ENCODE measurements at places on chromosomes 11 and 22.
A peak's percentile ranks its signal among the peaks of the same experiment; 100 is the strongest.

DNA sequence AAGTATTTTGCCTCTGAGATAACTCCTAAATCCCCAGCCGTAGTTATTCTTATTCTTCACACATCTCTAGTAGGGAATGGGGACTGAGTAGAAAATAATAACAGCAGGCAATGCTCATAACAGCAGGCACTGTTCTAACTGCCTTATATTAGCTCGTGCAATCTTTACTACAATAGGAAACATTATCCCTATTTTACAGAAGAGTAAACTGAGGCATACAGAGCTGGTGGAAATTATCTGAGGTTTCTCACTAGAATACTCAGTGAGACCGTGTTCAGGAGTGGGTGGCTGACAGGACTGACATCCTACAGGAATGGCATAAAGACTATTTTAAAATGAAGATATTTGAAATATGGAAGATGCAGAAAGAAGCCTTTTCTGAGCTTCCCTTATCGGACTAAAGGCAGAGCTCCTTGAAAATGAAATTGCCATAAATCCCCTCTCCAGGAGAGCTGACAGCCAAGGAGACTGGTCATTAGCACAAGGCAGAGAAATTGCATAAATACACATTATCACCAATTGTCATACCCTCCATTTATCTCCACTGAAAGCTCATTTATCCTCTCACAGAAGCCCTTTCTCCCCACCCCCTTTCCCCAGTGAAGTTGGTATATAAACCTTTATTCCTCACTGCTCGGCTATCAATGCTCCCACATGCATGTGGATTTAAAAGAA, 93.9 kb downstream of the RASSF10 start:
- DNase-seq = no peak

DNA sequence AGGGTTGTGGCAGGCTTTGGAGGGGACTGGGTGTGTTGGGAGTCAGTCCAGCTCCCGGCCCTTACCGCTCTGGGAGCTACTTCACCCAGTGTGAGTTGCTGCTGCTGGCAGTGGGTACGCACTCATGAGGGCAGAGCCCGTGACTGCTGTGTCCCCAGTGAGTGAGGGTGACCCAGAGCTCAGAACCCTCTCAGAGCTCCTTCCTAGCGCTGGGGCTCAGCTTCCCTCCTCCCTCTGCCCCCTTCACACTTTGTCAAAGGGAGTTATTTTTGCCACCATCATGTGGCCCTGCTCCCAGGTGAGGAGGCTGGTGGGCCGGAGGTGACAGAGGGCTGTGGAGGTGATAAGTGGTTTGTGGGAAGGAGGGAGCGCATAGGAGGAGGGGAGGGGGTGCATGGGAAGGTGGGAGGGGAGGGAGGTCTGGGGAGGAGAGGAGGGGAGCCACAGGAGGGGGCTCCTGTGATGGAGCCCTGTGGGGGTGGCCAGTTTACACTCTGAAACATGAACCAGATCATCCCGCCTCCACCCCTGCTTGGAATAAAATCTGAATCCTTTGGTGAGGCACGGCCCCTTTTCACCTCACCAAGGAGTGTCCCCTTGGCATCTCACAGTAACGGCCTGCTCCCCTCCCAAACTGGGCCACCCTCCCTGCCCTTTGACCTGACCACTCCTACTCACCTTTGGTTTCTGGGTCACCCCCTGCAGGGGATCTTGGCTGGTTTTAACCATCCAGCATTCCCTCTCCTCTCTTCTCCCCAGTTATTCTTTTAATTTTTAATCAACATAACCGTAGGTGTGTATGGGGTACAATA, 9.9 kb downstream of the NDUFV1 start:
- no peak for DNase-seq

DNA sequence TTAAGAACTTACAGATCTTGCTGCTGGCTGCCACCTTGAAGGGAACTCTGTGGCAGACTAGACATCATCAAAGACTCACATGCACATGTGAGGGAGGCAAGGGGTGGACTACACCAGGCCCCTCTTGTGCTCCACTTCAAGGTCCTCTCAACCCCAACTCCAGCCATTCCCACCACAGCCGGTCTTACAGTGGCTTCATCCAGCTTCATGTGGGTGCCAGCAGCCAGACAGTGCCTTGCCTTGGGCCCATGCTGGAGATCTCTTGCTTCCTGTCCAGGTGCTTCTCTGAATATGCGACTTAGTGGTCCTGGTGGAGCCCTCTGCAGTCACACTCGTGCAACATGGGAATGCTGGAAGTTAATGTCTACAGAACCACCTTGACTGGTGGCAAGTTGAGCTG, 44.6 kb upstream of the WNT7B start:
- DNase-seq = no peak

GRCh38 chr11:32881286-32881685, 11.3 kb upstream of the QSER1 start:
- DNase-seq = no peak

- no peak for DNase-seq
Measured at GRCh38 chr11:119188887-119189286, 3.6 kb downstream of the NHERF4 start.

- no peak for DNase-seq
Measured at GRCh38 chr11:111418436-111418787, 39.3 kb upstream of the POU2AF1 start.

DNA sequence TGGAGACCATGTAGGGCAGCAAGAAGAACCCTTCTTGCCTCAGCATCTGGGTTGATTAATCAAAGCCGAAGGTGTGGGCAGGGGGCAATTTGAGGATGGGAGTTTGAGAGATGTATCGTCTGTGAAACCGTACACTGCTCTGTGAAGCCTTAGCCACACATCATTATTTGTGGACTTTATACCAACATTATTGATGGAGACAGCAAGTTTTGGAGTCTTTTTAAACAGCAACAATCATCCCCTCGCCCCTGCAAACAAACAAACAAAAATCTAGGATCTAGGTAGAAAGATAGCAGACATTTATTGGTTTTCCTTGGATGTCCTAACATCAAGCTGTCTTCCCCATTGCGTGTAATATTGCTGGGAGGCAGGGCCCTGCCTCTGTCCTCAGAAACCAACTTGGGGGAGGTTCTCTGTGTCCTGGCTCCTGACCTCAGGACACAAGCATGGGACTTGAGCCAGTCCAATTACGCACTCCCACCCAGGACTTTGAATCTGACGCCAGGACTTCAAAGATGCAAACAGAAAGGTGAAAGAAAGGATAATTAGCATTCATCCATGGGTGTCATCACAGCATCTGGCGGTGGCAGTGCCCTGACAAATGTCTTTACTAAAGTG, 61.6 kb upstream of the PLET1 start:
- no peak for DNase-seq

- DNase-seq = no peak
Measured at GRCh38 chr11:10328314-10329098, 23.6 kb downstream of the ADM start.

DNA sequence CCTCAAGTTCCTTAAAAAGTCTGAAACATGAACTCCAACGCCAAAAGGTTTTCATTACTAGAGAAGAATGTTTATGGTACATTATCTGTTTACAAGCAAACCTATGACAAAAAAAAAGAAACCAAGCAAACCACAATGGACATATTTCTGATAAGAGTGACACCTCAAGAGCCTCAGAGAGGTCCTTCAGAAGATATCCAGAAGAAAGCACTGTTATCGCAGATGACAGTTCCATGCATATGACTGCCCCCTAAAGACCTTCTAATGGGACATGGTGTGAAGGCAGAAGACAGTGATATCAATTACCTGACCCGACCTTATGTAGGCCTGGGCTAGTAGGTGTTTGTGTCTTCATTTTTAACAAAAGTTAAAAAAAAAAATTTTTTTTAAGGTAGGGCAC, 3.1 kb downstream of the HDHD5 start:
- no peak for DNase-seq

GRCh38 chr11:107675902-107676301, 36.0 kb downstream of the SLN start:
- no peak for DNase-seq

- no peak for DNase-seq
Measured at GRCh38 chr11:58647866-58648265, 25.4 kb downstream of the CNTF start.

DNA sequence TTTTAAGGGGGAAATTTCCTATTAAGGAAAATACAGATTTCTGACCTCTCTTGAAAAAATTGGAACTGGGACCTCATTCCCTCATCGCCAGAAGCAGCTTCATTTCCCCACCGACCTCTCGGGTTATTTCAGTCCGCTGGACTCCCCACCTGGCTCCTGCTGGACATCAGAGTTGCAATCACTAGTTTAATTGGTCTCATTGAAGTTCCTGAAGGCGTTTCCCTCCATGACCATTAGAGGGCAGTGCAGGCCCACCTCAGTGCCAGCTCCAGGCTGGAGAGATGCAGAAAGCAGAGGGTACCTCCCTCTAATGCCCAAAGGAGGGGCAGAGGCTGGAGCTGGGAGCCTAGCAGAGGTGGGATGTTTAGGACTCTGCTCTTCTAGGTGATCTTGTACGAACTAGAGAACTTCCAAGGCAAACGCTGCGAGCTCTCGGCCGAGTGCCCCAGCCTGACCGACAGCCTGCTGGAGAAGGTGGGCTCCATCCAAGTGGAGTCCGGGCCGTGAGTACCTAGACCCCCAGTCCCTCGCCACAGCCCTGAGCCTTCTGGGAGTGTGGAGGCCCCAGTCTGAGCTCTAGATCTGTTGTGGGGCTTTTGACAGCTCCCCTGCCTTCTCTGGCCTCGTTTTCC, 2.7 kb downstream of the CRYBB3 start:
- DNase-seq = peak; percentile 67

DNA sequence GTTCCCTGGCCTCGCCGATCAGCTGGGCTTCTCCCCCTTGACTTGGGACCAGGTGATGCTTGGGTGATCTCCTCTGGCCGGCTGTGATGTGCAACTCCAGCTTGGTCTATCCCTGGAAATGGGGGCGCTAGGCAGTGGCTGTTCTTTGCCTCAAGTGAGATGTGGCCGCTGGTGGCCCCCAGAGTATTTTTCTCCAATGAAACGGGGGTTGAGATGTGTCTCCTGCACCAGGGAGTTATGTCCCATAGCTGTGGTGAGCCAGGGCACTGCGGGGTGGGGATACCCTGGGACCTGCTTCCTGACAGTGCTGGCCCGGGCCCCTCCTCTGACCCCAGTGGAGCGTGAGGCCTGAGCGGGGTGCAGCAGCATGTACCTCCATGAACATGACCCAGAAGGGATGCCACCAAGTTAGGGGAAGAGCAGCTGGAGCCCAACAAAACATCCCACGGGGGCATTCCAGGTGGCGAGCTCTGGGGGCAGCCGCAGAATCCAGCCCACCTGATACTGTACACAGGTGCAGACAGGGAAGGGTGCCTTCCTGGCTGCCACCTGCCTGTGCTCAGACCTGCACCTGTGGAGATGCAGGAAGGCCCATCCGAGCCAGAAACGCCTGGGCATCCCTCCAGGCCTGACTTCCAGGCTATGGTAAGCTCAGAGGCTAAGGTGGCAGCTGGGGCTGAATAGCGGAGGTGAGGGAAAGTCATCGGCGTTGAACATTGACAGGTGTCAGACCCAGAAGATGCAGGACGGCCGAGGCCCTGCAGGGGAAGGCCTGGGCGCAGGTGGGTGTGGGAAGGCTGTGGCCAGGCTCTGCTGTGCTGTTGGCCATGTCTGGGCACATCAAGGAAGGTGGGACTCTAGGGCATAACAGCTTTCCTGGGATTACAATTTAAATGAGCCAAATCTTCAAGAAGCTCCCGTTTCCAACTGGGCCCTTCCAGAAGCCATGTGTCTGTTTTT, 97.3 kb downstream of the CTTN start:
- DNase-seq = no peak

GRCh38 chr22:19056951-19057401, 65.2 kb downstream of the DGCR2 start:
- DNase-seq = peak; percentile 75

DNA sequence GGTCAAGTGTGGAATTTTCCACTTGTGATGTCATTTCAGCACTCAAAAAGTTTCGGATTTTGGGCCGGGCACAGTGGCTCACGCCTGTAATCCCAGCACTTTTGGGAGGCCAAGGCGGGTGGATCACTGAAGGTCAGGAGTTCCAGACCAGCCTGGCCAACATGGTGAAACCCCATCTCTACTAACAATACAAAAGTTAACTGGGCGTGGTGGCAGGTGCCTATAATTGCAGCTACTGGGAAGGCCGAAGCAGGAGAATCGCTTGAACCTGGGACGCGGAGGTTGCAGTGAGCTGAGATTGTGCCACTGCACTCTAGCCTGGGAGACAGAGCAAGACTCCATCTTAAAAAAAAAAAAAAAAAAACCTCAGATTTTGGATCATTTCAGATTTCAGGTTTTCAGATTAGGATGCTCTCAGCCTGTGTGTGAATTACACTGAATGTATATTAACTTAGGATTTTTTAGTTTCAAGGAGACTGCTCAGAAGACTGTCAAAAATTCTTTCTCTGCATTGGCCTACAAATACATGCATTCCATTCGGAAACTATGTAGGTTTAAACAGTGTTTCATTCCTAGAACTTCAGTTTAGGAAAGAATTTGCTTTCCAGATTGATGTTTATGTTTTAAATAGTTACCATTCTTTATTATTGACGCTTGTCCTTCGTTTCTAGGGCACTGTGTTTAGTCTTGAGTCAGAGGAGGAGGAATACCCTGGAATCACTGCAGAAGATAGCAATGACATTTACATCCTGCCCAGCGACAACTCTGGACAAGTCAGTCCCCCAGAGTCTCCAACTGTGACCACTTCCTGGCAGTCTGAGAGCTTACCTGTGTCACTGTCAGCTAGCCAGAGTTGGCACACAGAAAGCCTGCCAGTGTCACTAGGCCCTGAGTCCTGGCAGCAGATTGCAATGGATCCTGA, 48.0 kb downstream of the BID start:
- DNase-seq = no peak

DNA sequence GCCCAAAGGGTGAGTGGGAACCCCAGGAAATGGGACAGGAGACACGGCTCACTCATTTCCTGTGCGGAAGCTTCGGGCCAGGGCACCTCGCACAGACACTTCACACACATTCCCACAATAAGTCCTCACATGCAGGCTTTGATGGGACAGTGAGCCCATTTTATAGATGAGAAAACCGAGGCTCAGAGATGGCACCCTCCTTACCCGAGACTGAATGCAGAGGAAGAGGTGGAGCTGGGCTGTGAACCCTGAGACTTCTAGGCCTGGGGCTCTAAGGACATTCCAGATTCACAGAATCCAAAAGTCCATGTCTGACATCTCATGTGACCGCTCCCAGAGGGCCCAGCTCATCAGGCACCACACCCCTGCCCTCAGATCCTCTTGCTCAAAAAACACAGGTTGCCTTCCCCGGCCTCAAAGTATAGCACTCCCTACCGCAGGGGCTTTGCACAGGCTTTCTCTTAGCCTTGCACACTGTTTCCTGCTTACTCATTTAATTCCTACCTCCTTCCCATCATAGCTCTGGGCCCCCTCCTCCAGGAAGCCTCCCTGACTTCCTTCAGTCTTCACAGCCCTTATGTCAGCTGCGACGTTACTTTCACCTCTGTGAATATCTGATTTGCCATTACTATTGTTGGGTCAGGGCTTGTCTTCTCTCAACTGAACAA, 57.1 kb upstream of the TCF20 start:
- no peak for DNase-seq

GRCh38 chr11:43282607-43283440, 29.0 kb upstream of the API5 start:
- DNase-seq = peak; percentile 88
